NCI-H460 (cell line): ENCODE measurements at places on chromosomes 11 and 22.

GRCh38 chr11:8257003-8257664 lies 6.5 kb downstream of the LMO1 start:
- no peak for DNase-seq

GRCh38 chr11:75031771-75032549 lies 43.2 kb downstream of the NEU3 start:
- DNase-seq, result peak; percentile 36

DNA sequence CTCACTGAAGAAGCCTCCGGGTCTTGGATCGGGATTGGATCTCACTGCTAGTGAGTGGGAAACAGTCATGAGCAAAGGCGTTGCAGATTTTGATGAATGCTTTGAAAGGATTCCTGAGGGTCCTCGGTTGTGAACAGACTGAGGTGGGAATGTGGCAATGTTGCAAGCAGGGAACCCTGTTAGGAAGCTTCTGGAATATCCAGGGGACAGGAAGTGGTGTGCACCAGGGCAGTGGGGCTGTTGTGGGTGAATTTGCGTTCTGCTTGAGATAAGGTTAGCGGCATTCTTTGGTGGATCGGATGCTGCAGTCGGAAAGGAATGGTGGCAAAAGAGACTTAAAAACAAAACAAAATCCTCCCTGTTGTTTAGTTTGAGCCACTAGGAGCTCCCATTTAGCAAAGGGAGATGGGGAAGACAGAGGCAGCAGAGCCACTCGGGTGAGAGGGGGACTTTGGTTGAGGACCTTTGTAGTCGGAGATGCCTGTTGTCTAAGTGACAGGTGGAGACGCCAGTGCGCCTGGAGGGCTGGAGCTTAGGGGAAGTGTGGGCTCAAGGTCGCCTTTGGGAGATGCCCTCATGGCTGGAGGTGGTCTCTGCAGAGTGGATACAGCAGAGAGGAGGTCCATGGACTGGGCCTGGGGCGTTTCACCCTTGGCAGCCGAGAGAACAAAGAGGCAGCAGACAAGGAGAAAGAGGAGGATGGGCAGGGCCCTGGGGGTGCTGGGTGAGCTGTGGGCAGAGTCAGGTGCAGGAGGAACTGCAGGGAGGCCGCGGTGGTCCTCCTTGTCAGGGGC lies 37.6 kb downstream of the CSF2RB start:
- no peak for DNase-seq

- DNase-seq, result no peak
Measured at GRCh38 chr11:93053864-93054263, 84.4 kb downstream of the MTNR1B start.

- peak; percentile 1 for DNase-seq
Measured at GRCh38 chr11:39374963-39375698, 2084.3 kb downstream of the LRRC4C start.

DNA sequence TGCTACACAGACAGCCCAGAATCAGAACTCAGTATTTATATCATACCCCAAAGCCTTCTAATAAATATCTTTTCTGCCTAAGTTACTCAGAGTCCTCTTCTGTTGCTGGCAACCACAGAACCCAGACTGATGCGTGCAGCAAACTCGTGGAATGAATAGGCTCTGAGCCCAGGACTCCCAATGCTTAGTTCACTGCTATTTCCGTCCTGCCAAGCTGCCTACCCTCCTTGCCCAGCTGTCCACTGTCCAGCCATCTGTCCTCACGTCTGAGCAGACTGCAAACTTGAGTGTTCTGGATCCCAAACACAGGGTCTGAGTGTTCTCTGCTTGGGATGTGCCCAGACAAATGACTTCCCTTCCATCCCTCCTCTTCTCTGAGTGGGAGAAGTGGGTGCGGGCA lies 19.4 kb downstream of the PTPN5 start:
- DNase-seq, result no peak

- DNase-seq, result no peak
Measured at GRCh38 chr11:7612661-7613393, 60.5 kb downstream of the CYB5R2 start.

GRCh38 chr11:61498767-61499341 lies 9.7 kb upstream of the LRRC10B start:
- no peak for DNase-seq

DNA sequence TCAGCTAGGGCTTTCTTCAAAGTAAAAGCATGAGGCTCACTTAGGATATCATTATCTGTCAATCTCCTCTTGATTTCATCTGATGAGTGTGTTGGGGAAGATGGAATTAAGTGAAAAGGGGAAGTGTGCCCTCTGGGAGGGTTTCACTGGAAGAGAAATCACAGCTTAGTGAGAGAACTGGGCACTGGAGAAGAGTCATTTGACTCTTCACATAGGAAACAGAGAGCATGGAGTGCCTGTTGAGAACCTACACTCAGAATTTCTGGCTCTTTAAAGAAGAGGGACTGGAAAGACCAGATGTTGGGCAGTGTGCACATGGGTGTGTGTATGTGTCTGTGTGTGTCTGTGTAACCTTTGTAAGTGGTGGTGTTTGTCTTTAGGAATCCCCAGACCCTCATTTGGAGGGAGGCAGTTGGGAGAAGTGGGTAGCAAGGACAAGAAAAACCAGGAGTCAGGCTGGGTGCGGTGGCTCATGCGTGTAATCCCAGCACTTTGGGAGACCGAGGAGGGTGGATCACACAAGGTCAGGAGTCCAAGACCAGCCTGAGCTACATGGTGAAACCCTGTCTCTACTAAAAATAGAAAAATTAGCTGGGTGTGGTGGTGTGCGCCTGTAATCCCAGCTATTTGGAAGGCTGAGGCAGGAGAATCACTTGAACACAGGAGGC lies 10.0 kb downstream of the STX3 start:
- no peak for DNase-seq

DNA sequence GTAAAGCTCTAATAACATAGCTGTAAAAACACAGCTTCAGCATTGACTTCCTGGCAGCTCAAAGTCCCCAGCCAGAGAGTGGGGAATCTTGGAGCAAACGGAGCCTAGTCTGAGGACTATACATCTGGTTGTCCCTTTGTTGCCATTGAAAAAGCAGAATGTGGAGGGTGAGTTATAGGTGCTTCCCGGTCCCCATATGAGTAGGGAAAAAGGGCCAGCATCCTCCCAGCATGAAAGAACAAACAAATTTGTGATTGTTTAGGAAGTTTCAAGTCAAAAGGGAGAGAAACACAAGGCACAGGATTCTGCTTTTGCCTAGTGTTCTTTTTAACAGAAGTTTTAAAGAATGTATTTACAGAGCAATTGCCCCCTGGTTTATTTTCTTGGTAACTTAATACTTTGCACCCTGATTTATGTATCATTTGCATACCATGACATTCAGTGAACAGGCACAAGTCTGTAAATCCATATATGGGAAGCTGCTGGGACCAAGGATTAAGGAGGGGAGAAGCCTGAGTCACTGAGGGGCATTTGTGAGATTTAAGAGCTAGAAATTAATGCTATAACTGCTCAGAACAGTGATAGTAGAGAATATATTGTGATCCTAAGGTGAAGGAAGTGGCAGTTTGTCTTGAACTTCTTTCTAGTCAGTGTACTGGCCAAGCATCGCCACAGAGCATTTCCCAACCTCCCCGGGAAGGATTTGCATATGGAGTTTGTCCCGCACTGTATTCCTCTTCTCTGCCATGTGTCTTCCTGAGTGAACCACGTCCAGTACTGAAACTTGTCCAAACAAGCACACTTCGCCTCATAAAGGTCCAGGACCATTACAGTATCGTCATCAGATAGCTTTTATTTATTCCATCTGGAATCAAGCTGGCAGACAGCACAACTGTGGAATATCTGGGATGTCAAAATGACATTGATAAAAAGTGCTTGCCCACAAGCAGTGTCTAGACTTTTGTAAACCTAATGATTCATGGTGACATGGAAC lies 103.0 kb downstream of the DBX1 start:
- DNase-seq, result no peak

- DNase-seq, result no peak
Measured at GRCh38 chr11:31492320-31492913, 17.0 kb downstream of the IMMP1L start.

DNA sequence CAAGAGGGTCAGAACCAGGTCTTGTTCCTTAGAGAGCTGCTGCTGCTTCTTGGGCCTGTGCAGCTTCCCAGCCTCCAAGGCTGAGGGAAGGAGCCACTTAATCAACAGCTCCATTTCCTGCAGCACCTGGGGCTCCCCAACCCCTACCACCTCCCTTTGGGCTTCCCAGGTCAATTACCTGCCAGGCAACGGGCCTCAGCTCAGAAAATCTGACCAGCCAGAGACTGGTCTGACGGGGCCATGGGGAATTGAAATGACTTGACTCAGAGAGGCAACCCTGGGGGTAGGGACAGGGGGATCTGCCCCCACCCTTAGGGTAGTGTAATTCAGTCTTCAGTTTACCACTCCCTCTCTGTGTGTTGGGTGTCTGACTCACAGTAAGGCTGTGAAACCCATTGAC lies 4.7 kb upstream of the MAJIN start:
- DNase-seq, result no peak

DNA sequence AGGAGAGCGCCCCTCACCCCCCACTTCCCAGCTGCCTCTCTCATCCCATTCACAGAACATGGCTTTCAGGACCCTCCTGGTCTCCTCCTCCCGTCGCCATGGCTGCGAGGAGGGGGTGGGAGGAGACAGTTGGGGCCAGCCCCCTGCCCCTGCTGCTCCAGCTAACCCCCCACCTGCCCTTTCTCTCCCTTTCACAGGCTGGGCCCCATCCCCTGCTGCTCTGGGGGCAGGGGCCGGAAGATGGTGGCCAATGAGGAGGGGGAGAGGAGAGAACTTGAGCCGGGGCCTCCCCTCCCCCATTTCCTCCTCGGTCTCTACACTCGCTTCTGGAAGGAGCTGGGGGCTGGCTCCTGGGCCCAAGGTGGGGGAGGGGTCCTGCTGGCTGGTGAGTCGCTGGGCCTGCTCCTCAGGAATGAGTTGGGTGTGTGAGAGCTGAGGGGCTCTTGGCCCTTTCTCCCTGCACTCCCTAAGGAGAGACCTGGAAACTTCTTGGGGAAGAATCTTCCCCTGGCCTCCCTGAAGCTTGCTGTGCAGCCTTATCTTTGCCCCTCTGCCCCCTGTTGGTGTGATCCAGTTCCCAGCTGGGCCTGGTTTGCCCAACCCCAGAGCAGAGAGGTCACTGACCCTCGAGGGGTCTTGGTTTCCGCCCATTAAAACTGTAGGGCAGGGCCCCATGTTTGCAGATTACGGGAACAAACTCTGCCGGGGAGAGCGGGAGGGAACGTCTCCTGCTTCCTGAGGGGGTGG lies 10.2 kb downstream of the YPEL4 start:
- no peak for DNase-seq

- DNase-seq, result no peak
Measured at GRCh38 chr11:128823753-128824152, 43.3 kb downstream of the KCNJ1 start.

DNA sequence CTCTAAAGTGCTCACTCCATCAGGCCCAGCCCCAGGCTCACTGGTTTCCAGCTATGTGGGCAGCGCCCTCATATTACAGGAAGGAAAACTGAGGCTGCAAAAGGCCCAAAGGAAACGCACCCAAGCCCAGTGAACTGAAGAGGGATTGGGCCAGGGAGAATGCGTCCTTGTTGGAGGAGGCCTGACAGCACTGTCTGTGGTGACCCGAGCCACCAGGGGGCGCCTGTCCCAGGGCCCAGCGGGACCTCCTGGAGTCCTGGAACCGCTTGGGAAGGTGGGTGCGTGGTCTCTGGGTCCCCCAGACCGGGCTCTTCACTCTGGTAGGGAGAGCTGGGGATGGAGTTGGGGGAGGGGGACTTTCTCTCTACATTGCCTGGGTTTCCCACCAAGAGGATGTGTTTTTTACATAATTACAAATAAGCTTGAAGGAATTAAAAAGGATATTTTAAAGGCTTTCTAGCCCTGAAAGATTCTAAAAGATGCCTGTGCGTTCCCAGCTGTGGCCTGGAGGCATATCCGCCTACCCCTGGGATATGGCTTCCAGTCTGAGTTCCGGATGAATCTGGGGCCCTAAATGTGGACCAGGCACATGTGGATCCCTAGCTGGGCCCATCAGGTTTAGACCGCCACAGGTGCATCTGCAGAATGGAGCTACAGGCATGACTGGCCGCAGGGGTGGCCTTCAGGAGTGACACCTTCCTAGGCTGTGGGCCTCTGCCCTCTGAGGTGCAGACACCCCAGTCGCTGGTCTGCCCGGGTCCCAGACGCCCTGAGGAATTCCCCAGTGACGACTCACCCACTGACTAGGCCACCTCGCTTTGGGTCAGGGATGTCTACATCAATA lies 4.2 kb downstream of the SPI1 start:
- peak; percentile 54 for DNase-seq

- DNase-seq, result no peak
Measured at GRCh38 chr11:2989006-2989405, 3.1 kb downstream of the NAP1L4 start.

DNA sequence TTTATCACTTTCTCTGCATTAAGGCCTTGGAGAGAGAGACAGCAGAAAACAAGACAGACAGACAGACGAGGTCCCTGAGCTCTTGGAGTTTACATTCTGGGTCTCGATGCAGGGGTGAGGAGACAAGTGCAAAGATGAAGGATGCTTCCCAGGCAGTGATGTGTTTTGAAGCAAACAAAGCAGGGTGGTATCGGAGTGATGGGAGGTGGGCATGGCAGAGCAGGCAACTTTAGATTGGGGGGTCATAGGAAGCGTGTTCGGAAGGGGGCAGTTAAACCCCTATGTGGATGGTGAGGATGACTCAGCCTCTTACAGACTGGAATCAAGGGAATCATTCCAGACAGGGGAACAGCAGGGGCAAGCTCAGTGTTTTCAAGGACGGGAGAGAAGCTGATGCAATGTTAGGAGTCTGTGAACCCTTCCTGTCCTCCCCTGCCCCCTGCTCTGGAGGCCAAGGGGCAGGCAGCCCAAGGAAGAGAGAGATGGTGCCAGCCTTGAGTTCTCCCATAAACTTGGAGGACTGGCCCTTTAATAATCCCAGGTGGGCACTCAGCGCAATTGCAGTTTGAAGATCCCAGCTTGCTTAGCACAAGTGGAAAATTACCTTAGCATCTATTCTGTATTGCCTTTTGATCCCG lies 180.2 kb downstream of the CHST1 start:
- no peak for DNase-seq

- DNase-seq, result no peak
Measured at GRCh38 chr11:126485021-126485792, 129.7 kb downstream of the ST3GAL4 start.

DNA sequence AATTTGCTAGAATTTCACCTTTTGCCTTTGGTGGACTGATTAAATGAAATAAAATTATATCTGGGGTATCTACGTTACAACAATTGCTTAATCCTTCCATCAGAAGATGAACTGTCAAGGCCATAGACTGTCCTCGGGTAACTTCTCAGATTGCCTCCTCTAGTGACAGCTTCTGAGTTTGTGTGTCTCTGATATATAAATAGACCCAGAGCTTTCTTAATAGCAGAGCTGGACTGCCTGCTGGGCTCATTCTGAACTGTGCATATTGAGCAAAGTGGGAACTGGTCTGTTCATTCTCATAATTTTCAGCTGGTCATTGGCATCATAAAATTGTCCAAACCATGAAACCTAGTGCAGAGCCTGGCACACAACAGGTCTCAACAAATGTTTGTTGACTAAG lies 99.1 kb upstream of the GRAMD1B start:
- no peak for DNase-seq

GRCh38 chr11:69542314-69543168 lies 61.1 kb downstream of the LINC01488 start:
- DNase-seq, result no peak
